ENCODE measurements at places on chromosomes 5 and 9. TPM values are rescaled to one million over a fixed set of nuclear protein-coding genes. Genes with fewer than 3 reads are reported as not detected.

GRCh38 chr5:111930905-111931461 lies 174.0 kb upstream of the NREP start:
- no peak for DNase-seq

- DNase-seq = no peak
Measured at GRCh38 chr5:149153751-149154610, 12.7 kb downstream of the ABLIM3 start.

IL31RA gene
- not detected for total RNA-seq

ACER2 gene
- total RNA-seq = 2.7 TPM
